NCI-H187 (cell line): ENCODE measurements at places on chromosomes 1 and 21.

DNA sequence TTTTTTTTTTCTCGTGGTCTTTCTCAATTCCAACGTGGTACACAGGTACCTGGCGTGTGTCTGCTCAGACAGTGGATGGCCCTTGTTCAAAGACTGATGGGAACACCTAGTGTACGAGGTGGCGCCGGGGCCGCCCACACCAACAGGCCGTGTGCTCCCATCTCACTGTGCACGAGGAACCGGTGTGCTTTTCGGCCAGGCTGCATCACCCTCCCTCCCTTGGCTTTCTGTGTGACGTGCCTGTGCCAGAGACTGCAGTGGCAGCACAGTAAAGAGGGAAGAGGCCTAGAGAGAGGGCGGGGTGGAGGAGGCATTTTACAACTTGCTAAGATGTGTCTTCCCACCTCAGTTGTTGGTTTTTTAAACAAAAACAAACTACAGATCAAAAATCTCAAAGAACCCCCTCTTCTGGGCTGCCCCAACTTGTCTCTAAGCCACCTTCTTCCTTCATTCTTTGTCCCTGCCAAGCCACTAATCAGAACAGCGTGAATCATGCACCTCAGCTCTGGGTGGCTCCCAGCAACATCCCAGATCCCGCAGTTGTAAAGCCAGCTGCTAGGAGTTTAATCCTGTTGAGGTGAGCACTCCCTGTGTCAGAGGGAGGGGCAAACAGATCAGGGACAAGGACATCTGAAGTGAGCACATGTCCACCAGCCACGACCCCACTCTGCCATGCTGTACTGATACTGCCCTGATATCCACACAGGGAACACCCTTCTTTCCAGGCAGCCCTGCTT, 20.7 kb downstream of the IRF2BP2 start:
- DNase-seq = no peak

DNA sequence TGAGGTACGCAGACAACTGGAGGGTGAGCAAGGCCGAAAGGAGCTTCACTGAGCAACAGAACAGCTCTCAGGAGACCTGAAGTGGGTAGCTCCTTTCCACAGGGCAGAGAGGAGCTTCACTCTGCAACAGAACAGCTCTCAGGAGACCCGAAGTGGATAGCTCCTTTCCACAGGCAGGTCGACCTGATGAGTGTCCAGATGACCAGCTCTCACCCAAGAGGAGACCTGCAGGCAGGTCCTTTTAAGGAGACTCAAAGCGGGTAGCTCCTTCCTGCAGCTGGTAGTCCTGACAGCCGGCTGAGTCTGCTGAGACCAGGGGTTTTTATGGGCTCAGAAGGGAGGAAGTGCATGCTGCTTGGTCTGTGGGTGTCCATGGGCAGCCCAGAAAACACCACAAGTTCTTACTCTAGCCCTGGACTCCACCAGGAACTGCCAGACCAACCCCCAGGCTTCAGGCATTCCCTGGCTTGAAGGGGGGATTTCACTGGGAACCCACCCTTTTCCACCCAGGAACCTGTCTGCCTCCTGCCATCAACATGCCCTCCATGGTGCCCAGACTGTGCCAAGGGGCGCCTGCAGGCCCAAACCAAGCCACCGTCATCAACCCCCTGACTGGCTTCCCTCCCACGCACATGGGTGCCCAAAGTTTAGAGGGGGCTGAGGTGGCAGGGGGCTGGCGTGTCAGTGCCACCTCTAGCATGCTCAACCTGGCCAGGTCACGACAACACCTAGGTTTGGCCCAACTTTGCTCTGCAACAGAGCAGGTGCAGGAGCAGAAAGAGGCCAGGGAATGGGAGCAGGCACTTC, 43.6 kb downstream of the ZBTB8OS start:
- no peak for DNase-seq

DNA sequence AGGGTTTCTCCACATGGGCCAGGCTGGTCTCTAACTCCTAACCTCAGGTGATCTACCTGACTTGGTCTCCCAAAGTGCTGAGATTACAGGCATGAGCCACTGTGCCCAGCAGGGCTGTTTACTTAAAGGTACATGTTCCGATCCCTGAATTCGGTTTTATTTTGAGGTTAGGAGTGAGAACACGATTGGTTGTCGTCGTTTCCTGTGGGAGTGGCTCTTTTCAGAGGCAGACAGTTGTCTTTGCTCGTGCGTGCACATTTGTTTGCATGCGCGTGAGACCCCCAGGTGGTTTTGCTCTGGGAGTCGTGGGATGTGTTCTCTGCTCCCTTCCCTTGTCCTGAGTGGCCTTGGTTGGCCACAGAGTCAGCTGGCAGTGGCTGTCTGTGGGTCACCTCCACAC, 60.2 kb downstream of the SKI start:
- no peak for DNase-seq

GRCh38 chr1:245790441-245790840, 635.7 kb downstream of the KIF26B start:
- DNase-seq = no peak

- no peak for DNase-seq
Measured at GRCh38 chr1:71949681-71950080, 332.7 kb downstream of the NEGR1 start.

GRCh38 chr1:26862781-26863684, at the start of gene SFN:
SFN (plus strand) TSS chr1:26863149; CDS start chr1:26863213, 64 bp downstream.
- peak; percentile 81 for DNase-seq

DNA sequence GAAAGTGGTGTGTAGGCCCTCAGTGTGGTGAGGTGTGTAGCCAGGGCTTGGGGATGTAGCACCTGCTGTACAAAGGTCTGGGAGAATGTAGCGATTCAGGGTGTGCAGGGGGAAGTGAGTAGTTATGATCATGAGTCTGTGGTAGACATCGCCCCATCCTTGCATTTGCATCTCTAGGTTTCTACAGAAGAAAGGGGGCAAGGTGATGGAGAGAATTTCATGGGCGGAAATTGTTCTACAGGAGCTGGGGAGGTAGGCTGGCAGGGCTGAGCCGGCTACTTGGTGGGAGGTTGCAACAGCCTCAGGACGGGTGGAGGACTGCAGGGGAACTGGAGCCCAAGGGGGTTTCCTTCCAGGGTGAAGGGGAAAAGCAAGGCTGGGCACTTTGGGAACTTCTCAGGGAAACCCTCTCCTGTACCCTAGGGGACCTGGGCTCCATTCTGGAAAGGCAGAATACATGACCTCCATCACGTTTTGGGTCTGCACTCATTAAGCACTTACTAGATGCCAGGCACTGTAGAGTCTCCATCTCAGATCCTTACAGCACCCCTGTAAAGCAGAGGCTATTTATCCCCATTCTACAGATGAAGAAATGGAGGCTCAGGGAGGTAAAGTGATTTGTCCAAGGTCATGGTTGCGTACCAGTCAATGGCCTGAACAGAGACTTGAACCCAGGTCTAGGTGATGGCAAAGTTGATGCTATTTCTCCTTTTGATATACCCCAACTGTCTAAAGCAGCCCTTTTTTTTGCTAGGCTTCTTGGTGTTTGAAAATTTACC, 14.5 kb upstream of the TNFRSF1B start:
- no peak for DNase-seq

GRCh38 chr1:22416555-22417454, 34.8 kb upstream of the ZBTB40 start:
- peak; percentile 38 for DNase-seq

DNA sequence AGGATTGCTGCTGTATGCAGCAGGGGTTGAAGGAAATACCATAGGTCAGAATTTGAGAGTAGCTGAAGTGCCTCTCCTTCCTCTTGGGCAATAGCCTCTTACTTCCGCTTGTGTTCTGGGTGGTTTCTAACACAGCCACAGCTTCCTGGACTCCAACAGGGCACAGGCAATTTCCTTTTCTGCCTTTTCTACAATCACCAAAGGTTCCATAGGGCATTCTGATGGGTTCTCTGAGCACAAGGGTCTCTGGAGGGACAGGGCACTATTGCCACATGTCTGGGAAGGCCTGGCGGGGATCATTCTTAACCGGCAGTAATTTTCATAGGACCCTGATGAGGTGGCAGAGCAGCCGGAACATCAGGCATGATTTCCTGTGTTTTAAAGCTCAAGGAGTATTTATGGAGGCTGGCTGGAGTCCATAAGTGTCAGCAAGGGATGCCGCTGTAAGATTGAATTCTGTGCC, 5.5 kb upstream of the AGTRAP start:
- DNase-seq = no peak

- no peak for DNase-seq
Measured at GRCh38 chr1:214500340-214501055, 50.9 kb downstream of the PTPN14 start.
